HS-27A (cell line): ENCODE measurements at places on chromosomes 6 and 20.

- no peak for DNase-seq
Observed at GRCh38 chr6:75025371-75025770, 180.5 kb downstream of the COL12A1 start.

- DNase-seq = no peak
Observed at GRCh38 chr6:134195164-134195906, 122.6 kb downstream of the SGK1 start.

DNA sequence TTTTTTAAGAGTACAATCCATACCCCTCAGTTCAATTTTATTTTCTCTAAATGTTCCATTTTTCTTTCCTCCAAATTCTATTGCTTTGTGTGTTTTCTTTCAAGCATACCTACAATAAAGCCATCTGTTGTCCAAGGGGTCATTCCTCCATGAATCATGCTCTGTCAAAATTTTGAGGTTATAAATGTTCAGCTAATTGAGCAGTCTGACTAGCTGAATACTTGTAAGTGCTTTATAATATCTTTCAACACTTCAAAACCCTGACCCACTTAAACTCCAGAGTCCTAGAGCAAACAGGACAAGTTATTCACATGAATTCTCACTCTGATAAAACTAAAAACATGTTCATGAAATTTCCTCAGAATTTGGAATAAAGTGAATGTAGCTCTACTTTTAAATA, 33.4 kb upstream of the EYA4 start:
- DNase-seq = no peak

DNA sequence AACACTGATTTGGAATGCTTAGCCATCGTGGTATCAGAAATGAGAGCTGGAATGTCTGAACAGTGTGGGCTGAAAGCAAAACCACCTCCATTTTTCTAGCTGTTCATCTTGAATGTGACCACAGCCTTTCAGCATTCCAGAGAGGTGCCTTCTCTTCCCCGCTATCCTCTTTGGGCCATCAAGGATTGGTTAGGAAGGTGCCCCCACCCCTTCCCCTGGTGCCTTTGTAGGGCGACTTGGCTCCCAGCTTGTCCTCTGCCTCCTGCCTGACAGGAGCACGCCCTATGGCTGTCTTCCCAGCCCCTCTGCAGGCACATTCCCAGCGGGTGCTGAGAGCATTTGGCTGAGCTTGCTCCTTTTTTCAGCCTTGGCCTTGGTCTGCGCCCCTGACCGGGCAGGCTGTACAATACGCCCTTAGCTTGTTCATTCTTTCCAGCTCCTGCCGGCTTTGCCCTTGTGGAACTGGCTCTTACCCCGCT, 97.5 kb downstream of the ARMC2 start:
- DNase-seq = no peak

- DNase-seq = no peak
Observed at GRCh38 chr6:36703982-36704381, 6.4 kb downstream of the RAB44 start.
